ENCODE measurements at places on chromosomes 5 and 9.

DNA sequence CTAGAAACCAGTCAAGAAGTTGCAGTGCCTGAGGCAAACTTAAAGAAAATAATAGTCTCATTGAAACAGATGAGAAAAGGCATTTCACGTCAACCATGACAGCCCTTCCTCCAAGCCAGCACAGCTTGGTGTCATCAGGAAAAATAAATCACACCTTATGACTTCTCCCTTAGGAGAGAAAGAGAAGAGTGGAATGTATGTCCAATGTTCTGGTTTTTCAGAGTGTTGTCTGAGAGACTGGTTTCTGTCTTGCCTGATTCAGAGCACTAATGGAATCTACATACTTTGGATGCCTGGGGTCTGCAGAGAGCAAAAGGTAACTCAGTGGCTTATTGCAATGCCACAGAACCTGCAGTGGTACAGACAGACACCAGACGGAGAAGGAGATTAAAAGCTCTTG lies 105.5 kb upstream of the PDE4D start:
- no peak for DNase-seq

GRCh38 chr5:93145767-93146166 lies 435.3 kb downstream of the NR2F1-AS1 start:
- no peak for DNase-seq

DNA sequence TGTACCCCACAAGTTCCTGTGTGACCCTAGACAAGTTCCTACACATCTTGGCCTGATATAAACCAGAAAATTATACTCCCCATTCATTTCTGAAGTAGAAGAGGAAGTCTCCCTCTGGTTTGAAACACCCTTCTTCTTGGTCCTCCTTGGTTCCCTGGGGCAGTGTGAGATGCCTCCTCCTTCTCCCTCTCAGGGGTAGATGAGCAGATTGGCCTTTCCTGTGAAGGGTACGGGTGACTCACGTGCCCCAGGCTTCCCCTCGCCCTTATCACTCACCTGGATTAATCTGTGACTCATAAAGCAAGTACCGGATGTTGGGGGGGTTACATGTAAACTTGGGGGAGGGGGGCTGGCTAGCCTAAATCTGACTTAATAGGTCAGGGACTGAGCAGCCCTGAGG lies 11.1 kb upstream of the AQP3 start:
- DNase-seq = peak; percentile 50

DNA sequence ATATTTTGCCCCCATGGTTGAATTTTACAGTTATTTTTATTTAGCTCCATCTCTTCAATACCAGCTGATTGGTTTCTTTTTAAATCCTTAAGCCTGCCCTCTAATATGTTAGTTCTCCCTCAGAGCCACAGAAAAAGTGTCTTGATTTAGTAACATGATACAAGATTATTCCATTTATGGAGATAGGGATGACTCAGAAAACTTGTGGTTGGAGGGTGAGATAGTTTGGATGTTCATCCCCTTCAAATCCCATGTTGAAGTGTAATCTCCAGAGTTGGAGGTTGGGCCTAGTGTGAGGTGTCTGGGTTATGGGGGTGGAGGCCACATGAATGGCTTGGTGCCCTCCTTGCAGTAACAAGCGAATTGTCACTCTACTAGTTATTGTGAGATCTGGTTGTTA lies 115.7 kb downstream of the FBXO38 start:
- DNase-seq = no peak

GRCh38 chr5:52727576-52727975 lies 60.1 kb upstream of the ITGA1 start:
- DNase-seq = no peak

DNA sequence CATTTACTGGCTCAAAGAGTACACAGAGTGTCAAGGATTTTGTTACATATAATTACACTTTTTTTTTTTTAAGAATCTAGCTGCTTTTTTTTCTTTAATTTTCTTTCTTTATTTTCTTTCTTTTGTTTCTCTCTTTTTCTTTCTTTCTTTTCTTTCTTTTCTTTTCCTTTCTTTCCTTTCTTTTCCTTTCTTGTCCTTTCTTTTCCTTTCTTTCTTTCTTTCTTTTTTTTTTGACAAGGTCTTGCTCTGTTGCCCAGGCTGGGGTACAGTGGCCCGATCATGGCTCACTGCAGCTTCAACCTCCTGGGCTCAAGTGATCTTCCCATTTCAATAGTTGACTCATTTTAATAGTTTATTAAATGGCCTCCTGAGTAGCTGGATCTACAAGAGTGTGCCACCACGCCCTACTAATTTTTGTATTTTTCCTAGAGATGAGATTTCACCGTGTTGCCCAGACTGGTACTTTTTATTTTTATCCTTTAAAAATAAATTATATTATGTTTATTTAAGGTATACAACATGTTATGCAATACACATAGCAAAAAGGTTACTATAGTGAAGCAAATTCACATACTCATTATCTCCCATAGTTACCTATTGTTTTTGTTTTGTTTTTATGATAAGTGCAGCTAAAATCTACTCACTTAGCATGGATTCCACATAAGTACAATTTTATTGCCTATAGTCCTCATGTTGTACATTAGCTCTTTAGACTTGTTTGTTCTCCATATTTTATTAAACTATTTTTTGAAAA lies 381.5 kb upstream of the KLF4 start:
- DNase-seq = no peak

GRCh38 chr5:109532773-109533364 lies 123.1 kb upstream of the PJA2 start:
- DNase-seq = no peak

GRCh38 chr5:141692919-141693725 lies 11.1 kb upstream of the ARAP3 start:
- DNase-seq = no peak

DNA sequence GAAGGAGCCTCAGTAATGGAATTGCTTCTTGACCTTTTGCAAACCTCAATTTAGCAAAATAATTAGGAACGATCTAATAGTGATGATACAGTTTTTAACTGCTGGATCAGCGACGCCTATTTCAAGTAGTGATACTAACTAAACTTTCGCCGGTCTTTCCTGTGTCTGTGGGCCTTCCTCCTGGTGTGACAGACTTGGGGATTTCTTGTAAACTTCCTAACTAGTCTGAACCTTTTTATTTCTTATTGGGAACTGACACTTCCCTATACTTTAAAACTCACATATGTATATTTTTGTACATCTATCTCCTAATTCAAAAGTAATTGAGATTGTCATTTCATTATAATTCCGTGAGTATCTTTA lies 15.2 kb downstream of the ITGA1 start:
- no peak for DNase-seq

- DNase-seq = no peak
Observed at GRCh38 chr5:135219868-135220267, 179.2 kb downstream of the MACROH2A1 start.

- no peak for DNase-seq
Observed at GRCh38 chr5:92543201-92543600, 1037.8 kb downstream of the NR2F1-AS1 start.

GRCh38 chr5:173733425-173733824 lies 117.0 kb upstream of the BOD1 start:
- no peak for DNase-seq

DNA sequence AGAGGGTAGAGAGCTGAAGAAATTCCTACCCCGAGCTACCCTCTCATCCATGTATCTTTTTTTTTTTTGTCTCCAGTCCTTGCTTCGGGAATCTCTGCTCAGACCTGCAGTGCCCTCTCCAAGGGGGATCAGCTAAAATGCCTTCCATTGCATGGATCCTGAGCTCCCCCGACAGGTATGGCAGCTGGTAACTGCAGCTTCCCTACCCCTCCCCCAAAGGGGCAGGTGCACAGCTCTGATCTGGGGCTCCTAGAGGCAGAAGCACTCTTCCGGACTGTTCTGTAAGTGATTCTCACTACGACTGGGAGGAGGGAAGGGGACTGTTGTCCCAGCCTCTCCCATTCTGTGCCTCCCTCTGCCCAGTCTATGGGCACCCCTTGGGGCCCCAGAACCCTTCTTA lies 169.6 kb downstream of the MELK start:
- DNase-seq = no peak

DNA sequence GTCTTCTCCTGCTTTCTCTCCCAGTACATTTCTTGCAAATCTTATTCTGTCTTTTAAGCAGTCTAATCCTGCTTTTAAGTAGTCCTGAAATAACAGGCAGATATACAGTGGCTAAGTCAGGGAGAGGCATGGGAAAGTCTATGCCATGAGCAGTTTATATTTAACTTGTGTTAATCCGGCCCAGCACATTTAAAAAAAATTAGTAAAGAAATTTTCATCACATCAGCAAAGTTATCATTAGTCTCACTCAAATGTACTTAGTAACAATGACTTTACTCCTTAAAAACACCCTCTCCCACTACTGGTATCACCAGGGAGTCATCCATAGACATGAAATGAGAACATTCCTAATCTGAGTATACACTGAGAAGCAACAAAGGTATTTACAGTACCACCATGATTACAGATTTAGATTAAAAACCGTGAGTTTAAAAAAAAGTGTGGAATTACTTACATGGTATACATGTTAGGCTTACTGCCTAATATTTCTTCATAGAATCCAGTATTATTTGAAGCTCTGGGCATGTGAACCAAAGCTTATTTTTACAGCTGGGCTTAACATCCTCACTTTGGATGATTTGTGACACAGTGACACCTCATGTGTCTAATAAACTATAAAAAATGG lies 75.9 kb upstream of the DAB2 start:
- DNase-seq = no peak

DNA sequence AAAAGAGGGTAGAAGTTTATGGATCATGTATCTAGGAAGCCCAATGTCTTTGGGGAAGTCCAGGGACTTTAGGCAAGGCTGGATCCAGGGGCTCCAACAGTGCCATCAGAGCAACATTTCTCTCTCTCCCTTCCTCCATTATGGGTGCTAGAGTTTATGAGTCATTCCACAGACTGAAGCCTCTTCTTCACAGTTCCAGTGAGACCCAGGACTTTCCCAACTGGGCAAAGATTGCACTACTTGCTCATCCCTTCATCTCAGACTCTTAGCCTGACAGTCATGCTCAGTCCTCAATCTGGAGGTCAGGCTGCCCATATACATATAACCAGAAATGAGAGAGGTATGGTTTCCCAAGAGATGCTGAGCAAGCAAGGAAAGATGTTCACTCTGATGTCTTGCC lies 110.7 kb downstream of the FEM1C start:
- DNase-seq = no peak
